Stimulated activated CD8-positive, alpha-beta memory T cell treated with anti-CD3 and anti-CD28 coated beads, Interleukin-7, amount 100 ng/mL, for 1 hour (primary cell): ENCODE measurements at places on chromosomes 7 and 10.

- DNase-seq = no peak
Measured at GRCh38 chr10:97525086-97525485, 26.4 kb downstream of the UBTD1 start.

DNA sequence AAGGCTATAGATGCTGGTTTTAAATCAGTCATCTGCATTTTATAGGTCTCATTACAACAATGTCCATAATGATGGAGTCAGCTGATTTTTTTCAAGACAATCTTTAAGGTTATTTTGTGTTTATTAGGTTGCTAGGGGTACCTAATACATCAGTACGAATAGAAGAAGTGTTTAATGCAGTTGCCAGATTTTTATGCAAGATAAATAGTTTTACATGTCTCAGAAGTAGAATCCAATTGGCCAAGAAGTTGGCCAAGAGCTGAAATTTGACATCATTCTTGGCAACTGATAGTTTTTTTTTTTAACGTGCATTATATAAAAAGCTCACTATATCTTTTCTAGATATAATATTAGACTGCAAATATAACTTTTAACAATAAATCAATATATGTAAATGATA, 208.5 kb downstream of the TRIL start:
- no peak for DNase-seq

DNA sequence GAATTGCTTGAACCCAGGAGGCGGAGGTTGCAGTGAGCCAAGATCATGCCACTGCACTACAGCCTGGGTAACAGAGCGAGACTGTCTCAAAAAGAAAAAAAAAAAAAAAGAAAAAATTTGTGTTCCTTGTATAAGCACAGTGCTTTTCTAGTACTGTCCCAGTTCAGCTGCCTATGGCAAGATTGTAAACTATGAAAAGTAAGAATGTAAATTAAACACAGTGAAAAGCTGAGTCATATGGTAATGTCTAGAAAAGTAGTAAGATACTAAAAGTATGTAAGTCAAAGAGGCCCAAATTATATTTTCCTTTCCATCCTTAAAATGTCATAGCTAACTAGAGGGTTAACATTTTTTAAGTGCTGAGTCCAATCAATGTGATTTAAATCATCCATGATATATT, 42.8 kb downstream of the RBM20 start:
- no peak for DNase-seq

DNA sequence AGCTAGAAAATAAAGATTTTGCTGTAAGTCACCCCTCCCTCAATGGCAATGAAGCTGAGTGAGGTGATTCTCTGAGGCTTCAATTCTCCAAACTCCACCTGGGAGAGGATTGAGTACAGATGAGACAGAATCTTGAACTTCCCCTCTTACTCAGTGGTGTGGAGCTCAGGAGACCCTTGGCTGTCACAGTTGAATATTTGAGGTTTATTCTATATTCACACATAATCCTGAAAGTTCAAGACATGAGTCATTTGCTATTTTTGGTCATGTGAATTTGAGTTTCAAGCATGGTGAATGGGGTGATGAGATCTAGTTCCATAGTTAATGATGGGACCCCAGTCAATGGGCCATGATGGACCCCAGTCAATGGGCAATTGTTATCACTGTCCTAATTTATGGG, 13.9 kb upstream of the TECTB start:
- no peak for DNase-seq

- no peak for DNase-seq
Measured at GRCh38 chr10:62745581-62745980, 58.9 kb upstream of the ADO start.

- DNase-seq = no peak
Measured at GRCh38 chr7:45983720-45984255, 62.7 kb upstream of the IGFBP3 start.

DNA sequence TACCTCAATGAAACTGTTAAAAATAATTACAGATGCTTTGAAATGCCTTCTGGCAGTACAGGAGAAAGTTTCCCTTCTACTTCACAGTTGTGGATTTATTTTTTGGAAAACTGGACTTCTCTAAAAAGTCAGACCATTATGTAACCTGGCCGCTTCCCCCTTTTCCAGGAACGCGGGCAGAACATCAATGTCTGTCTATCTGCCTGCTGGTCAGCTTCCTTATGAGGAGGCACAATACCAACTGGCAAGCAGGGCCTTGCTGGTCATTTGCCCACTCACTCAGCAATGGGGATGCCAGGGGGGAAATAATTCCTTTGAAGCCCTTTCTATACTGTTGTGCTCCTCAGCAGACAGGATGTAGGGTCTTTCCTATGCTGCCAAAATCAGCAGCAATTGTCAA, 22.5 kb upstream of the ADRB1 start:
- no peak for DNase-seq

DNA sequence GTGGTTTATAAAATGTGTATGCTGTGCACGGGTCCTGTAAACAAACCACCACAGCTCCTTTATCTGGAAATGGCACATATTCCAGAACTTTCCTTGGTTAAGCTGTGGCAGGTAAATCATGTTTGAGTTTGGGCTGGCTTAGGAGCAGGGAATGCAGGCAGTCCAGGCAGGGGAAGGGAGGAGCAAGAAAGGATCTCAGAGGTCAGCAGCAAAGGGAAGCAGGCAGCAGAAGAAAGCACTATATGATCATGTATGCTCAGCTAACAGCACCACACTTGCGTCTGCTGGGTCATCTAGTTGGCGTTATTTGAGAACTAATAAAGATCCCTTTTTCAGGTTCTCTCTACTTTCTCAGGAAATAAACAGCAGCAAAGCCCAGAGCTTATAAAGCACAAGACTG, 7.8 kb downstream of the ICA1 start:
- DNase-seq = no peak

GRCh38 chr10:52663161-52663560, 109.4 kb downstream of the MBL2 start:
- no peak for DNase-seq

- DNase-seq = no peak
Measured at GRCh38 chr10:35236739-35237138, 99.6 kb upstream of the CCNY start.

DNA sequence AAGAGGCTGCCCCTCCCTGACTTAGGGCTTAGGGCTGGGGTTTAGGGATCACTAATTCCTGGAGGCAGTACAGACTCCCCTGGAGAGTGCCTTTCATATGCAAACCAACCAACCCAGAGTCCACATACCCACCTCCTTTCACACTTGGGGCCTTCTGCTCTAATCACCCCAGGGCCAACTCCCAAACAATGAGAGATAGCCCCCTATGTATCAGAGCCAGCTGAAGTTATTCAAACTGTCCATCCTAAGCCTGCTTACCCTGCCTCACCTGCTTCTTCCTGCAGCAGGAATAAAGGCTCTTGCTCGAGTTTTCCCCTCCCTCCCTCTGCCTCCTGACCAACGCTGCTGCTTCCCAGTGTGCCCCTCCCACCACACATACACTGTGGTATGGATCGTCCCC, 51.8 kb upstream of the SLC35G1 start:
- no peak for DNase-seq

- DNase-seq = no peak
Measured at GRCh38 chr10:78231939-78232338, 198.3 kb downstream of the RPS24 start.

- DNase-seq = no peak
Measured at GRCh38 chr10:110502851-110503301, 5.2 kb downstream of the DUSP5 start.

GRCh38 chr7:22447762-22448161, 52.2 kb downstream of the STEAP1B start:
- DNase-seq = no peak

DNA sequence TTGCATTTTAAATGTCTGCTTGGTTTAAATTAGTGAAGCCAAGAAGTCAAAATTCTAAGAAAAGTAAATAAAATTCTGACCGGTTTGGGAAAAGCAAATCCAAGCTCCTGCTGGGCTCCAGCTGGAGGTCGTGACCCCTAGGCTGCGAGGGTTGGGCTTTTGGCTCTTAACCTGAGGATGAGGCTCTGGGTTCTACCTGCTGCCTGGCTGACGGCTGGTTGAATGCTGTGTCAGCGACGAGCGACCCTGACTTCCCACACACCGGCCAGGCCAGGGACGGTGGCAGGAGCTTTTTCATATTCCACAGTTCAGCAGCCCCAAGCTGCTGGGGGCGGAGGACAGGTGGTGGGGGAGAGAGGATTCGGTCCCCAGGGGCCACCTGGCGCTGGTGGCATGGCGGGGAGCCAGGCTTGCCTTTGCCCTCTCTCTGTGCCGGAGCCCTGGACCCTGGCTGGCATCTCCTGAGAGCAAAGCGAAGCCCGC, 843 bp upstream of the PLPP4 start:
- no peak for DNase-seq

DNA sequence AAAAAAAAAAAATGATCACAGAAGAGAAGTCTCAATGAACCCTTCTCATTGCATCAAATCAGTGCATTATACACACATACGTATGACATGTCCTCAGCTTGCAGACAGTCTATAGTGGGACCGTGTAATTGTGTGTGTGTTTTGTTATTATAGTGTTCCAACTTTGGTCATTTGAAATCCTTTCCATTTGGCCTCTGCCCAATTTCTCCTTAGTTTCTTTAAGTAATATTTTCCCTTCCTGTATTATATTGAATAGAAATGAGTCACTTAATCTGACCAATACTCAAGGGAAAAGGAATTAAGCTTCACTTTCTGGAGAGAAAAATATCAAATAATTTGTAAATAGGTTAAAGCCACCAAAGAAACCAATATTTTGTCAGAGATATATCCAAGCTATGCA, 415.5 kb upstream of the SORCS1 start:
- DNase-seq = no peak

DNA sequence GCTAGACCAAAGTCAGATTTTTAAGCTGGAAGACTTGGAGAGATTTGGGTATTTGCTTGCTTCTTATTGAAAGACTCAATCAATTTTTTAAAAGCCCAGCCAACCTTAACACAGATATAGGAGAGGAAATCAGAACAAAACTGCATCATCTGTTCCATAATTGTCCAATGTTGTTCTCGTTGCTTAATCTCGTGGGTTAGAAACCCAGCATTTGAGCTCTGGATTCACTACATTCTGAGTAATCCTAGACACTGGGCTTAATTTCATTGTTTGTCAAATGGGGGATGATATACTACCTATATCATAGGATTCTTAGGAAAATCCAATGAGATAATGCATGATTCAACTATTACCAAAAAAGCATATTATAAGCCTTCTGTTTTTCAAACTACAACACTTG, 48.9 kb downstream of the CALD1 start:
- no peak for DNase-seq

GRCh38 chr10:6411436-6411835, 168.6 kb downstream of the PRKCQ start:
- no peak for DNase-seq

GRCh38 chr7:4209126-4209525, 473.0 kb upstream of the FOXK1 start:
- no peak for DNase-seq

- DNase-seq = no peak
Measured at GRCh38 chr10:84138478-84139125, 707 bp upstream of the GHITM start.

- DNase-seq = no peak
Measured at GRCh38 chr10:28677888-28678686, 766 bp downstream of the BAMBI start.

DNA sequence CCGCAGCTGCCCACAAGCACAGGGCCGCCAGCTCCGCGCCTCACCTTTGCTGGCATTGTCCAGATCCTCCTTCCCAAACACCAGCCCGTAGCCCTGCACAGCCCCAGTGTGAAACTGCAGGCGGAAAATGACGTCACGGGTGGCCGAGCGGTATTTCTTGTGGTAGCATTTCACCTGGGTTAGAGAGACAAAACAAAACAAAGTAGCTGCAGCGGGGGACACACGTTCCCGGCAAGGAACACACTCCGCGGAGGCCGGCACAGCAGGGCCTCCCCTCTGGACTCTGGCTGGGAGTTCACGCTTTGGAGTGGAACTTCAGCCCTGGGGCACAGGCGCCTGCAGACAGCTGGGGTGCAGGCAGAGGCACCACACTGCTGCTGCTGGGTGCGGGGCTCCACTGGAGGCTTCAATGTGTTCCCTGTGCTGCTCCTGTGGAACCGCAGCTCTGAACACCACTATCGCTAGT, 181.1 kb downstream of the TNS3 start:
- no peak for DNase-seq

DNA sequence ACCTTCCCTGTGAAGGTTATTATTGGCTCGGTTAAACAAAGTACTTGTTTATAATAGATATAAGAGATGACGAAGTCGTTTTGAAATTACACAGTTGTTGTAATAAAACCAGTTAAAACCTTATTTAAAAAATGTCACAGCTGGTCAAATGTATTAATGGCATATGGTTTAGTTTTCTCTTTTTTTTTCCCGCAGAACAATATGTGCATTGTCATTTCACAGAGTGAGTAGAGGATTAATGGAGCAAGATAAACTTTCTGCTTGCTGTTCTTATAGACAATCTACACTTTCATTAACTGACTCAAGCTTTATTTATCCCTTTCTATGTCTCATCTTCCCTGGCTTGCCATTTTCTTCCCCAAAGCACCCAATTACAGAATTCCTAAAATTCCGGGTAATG, 404.3 kb upstream of the NPVF start:
- DNase-seq = no peak

DNA sequence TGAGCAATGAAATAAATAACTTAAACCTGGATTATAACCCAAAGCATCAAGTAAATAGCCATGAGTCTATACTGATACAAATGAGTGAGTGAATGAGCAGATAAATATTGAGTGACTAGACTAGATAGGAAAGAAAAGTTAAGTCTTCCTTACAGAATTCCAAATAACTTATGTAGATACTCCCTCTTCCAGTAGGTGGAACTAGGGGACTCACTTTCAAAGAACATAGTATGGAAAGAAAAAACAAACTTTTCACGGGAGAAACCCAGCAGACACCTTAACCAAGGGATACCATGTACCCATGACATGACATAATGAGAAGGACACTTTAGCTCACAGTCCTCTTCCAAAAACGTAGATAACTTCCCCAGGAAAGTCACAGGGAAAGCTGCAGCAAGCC, 32.2 kb downstream of the CSGALNACT2 start:
- no peak for DNase-seq

DNA sequence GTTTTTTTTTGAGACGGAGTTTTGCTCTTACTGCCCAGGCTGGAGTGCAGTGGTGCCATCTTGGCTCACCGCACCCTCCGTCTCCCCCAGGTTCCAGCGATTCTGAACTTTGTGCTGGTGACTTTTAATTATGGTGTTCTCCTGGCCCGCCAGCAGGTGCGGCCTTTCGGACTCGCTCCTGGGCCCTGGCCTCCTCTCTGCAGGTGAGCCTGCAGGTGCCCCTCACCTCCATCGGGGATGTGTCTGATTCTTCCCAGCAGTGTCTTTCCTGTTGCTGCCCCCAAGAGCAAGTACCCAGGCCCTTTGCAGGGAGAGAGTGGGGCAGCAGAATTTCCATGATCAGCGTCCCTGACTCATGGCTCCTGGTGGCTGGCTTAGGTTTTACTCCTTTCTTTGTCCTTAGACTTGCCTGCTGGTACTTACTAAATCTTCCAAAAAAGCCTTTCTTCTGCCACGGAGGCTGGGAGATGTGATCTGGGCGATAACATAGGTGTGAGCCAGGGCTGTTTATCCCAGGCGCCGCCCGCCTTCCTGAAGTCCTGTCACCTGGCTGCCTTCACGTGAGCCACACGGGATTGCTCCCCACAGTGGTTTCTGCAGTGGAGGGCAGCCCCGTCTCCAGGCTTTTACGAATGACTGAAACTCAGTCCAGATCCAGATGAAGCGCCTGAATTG, 10.7 kb downstream of the WIPI2 start:
- no peak for DNase-seq
